ENCODE measurements at places on chromosomes 7 and 10. TPM values are rescaled to one million over a fixed set of nuclear protein-coding genes. Genes with fewer than 3 reads are reported as not detected.

The STEAP1 gene
- total RNA-seq, result 3.8 TPM

The ZNF33A gene
- 10.4 TPM for total RNA-seq

GRCh38 chr7:117218700-117219099, 104.2 kb downstream of the WNT2 start:
- DNase-seq, result no peak

The GOLGA7B gene
- 0.02 TPM for total RNA-seq

The UBTD1 gene
- total RNA-seq, result 3.8 TPM

The PTF1A gene
- total RNA-seq, result not detected

DNA sequence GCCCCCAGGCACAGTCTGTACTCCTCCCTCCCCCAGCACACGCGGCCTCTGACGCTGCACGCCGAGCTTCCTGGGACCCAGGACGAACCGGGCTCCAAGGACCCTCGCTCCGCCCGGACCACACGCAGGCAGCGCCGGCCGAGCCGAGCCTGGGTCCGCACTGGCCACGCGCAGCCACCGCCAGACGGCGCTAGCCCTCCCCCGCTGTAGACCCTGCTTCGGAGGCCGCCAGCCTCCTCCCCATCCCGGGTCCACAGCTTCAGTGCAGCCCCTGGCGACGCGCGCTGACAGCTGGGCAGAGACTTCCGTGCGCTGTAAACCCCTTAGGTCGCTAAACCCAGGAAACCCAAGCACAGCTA, 936 bp upstream of the TCERG1L start:
- DNase-seq, result no peak

GRCh38 chr10:44387853-44388251, 3.0 kb upstream of the CXCL12 start:
- DNase-seq, result no peak

The FZD8 gene
- total RNA-seq, result 16.5 TPM

DNA sequence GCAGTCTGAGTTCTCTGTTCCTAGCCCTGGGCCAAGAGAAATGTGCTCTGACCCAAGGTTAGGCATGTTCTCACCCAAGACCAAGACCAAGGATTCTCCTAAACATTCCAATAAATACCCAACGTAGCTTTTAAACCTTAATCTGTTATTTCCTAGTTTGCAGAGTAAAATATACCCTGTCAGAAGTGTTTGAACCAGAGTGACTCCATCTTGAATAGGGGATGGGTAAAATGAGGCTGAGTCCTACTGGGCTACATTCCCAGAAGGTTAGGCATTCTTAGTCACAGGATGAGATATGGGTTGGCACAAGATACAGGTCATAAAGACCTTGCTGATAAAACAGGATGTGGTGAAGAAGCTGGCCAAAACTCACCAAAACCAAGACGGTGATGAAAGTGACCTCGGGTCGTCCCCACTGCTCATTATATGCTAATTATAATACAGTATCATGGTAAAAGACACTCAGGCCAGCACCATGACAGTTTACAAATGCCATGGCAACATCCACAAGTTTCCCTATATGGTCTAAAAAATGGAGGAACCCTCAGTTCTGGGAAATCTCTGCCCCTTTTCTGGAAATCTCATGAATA, 27.7 kb downstream of the PLXNA4 start:
- DNase-seq, result no peak

The ATOH7 gene
- total RNA-seq, result not detected

The RPEL1 gene
- total RNA-seq, result 0.17 TPM

- DNase-seq, result no peak
Observed at GRCh38 chr7:156386097-156386496, 254.5 kb upstream of the RNF32 start.

DNA sequence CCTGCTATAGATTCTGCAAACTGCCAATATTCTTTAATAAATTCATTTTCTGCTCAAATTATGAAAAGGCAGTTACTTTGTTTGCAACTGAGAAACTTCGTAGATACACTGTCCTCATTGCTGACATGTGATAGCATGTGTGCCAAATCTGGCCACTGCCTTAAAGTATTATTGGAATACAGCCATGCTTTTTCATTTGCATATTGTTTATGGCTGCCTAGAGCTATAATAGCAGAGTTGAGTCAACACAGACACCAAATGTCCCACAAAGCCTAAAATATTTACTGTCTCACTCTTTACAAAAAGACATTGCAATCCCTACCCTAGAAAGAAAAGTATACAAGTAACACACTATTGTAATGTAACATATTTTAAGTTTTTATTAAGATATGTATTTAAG, 647.4 kb downstream of the XPNPEP1 start:
- DNase-seq, result no peak

DNA sequence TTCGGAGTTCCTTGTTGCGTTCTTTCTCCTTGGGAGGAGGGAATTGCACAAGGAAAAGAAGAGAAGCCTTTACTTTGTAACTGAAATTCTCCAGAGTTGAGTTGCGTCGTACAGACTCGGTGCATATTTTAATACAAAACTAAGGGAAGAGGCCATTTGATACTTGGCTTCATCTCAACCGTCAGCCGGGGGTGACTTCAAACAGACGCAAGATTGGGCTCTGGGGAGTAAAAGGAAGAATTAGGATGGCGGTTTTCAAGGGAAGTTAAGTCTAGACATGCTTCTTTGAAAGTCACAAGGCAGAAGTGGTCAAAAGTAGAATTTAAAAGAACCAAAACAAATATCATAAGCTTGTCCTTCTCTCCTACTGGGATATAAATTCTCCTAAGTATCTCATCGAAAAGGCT, 1.6 kb downstream of the PRR15 start:
- DNase-seq, result no peak

The NUTM2D gene
- total RNA-seq, result 0.75 TPM

The TEX36 gene
- not detected for total RNA-seq

Data from NCI-H460 (cell line).